Hematopoietic multipotent progenitor cell treated with erythropoietin and hydrocortisone succinate and interleukin-3 and kit ligand, for 6 days (in vitro differentiated cells): ENCODE measurements at places on chromosomes 16 and 17.

- no peak for DNase-seq
Observed at GRCh38 chr17:61161615-61162134, 238.0 kb upstream of the TBX2 start.

GRCh38 chr17:79814127-79814973 lies 17.5 kb upstream of the CBX8 start:
- DNase-seq = no peak

GRCh38 chr16:69013991-69014390 lies 91.5 kb upstream of the HAS3 start:
- DNase-seq = no peak

GRCh38 chr17:50765454-50766221 lies 1.7 kb downstream of the ANKRD40CL start:
- peak; percentile 52 for DNase-seq

DNA sequence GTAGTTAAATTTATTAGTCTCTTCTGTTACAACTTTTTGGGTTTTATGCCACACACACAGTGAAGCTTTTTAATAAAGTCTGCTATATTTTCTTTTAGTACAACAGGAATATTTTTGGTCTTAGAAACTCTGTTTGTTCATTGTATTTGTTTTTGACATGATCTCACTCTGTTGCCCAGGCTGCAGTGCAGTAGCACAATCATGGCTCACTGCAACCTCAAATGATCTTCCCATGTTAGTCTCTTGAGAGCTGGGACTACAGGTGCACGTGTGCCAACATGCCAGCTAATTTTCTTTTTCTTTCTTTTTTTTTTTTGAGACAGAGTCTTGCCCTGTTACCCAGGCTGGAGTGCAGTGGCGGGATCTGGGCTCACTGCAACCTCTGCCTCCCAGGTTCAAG lies 27.1 kb downstream of the PPM1D start:
- DNase-seq = no peak

- DNase-seq = no peak
Observed at GRCh38 chr17:82215972-82216300, 3.3 kb upstream of the CCDC57 start.

DNA sequence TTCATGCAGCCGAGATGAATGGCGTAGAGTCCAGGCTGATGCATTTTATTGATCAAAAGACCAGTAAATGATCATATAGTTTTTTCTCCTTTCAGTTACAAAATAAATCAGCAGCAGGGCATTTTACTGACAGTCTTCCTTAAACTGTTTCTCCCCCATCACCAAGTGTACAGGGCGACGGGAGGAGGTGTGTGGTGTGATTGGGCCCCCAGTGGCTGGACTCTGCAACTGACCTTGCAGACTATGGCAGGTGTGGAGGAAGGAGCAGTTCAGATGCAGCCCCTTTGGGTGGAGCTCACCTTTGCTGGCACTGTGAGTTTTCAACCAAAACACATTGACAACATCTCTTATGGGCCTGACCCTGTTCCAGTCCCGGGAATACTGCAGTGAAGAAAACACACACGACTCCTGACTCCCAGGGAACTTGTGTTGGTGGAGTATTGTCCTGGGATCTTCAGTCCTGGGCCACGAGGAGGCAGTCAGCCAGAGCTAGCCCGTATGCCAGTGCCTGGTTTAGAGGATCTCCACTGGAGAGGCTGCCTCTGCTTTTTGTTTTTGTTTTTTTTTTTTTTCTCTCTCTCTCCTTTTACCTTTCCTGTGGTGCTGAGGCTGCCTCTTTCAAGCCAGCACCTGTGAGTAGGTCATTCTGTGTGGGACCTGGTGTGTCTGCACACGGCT lies 29.8 kb downstream of the KIAA0513 start:
- DNase-seq = no peak

- DNase-seq = no peak
Observed at GRCh38 chr16:4606354-4606753, 8.3 kb downstream of the UBALD1 start.

- DNase-seq = no peak
Observed at GRCh38 chr17:42081516-42082129, 16.6 kb downstream of the ZNF385C start.

DNA sequence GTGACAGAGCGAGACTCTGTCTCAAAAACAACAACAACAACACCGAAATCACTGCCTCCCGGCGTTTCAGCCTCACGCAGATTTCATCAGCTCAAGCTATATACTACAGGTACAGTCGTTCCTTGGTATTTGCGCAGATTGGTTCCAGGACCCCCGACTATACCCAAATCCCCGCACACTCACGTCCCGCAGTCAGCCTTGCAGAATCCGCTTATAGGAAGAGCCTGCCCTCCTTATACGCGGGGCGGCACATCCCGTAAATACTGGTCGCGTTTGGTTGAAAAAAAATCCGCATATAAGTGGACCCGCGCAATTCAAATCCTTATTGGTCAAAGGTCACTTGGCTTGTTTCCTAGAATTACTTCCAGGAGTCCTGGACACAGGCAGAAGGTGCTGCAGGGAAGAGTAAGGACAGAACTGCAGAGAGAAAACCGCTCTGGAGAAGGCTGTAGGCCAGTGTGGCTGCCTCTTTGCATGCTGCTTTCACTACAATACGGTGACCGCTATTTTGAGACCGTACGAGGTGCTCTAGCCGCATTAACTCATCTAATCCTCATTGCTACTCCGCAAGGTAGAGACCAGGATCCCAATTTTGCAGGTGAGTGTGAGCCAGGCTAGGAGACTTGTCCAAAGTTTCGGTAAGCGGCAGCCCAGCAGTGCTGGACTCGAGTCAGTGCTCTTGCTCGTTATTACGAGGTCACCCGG lies 718 bp downstream of the NDUFAB1 start:
- peak; percentile 27 for DNase-seq

DNA sequence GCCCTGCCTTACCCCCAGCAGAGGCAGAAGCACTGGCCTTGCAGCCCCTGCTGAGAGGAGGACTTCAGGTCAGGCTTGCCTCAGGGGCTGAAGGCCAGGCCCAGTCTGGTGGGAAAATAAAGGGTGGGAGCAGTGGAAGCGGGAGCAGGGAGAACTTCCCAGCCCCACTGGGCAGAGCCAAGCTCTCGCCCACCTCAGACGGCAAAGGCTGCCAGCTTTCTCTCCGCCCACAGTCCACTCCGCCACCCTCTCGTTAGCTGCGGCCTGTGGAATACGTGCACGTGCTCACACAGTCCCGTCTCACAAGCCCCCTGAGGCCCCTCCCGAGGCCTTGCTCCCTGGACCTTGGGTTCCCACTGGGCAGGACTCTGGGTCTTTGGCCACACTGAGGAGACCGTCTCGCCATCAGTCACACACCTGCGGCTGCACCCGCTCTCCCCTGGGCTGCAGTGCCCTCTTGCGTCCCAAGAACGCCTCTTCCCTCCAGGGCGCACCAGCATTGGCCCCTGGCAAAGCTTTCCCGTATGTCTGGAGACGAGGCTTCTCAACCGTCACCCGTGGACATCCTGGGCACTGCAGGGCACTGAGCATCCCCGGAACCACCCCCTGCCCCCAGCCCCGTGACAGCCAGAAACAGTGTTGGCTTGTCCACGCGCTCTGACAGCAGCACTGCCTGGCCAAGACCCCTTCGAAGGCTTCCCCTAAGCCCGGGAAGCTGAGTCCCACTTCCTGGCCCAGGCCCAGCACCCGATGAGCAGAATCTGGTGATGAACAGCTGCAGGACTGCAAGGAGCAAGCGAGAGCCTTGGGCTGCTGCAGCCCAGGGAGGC lies 8.3 kb downstream of the MRPL28 start:
- DNase-seq = peak; percentile 90

DNA sequence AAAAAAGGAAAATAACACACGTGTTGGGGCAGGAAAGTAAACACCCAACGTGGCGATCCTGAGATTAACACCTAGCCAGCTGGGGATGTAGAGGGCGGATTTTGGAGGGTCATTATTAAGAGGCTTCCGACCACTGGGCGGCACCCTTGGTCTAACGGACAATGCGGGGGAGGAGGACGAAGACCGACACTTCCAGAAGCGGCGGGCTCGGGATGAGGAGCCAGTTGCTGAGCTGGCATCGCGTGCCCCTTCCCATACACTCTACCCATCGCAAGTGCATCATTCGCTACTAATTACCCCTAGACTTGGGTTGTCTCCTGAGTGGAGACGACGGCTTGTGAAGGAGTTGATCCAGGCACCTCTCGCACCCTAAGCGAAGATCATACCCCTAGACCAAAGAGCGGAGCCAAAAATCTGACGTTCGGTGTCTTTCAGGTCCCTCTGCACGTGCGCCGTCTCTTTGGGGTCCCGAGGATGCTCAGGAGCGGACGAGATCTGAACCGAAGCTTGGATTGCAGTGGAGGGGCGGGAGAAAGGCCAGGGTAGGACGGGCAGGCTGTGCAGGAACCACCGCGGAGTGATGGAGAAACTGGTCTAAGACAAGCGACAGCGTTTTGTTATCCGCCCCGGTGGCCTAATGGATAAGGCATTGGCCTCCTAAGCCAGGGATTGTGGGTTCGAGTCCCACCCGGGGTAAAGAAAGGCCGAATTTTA lies 17.6 kb downstream of the ZNF213 start:
- DNase-seq = peak; percentile 94

GRCh38 chr17:44324571-44325275 lies at the start of gene SLC25A39:
Gene SLC25A39 (minus strand): TSS chr17:44324823. CDS start chr17:44323562, 1,261 bp downstream.
- DNase-seq = peak; percentile 93

DNA sequence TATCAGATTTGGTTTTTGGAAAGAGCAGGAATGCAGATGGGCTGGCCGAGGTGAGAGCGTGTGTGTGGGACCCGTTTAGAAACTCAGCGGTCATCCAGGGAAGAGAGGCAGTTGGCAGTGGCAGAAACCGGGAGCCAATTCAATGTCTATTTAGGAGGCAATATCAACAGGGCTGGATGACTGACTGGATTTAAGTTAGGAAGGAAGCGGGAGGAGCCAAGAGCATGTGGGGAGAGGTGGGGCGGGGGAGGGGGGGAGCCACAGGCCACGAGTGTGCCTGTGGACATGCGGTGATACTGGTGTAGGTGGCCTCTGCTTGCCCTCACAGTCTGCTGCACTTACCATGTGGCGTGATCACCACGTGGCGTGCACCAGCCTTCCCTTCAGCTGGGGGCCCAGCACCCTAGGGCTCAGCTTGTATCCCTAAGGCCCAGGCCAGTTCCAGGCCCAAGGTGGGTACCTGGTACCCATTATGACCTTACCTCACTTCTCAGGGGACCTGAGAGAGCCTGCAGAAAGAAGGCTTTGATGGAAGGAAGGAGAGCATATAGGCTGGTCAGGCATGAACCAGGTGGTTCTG lies 10.8 kb upstream of the TPPP3 start:
- DNase-seq = no peak

DNA sequence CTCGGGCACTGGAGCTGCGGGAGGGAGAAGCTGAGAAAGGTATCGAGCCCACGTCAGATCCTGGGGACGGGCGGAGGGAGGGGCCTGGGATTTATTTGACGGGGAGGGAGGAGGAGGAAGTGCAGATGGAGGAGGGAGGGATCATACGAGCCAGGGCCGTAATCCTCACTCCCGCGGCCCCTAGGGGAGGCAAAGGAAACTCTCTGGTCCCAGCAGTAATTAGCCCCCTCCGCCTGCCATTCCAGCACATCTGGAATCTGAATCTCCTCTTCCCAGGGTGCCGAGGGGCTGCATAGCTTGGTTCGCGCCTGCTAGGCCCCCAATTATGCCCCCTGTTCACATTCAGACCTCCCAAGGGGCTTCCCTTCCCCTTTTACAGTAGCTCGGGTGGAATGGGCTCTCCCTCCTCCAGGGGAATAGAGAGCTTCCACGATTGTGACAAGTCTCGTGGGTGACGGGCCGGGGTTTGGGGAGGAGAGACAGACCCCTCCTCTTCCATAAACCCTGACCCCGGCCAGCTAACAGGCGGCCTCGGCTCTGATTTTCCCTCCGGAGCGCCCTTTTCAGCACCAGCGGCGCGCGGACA lies at the start of gene SEZ6L2:
SEZ6L2 (minus strand) TSS at position 35 of the 586 bp plus-strand sequence. CDS start 531 bp downstream, outside the sequence.
- peak; percentile 76 for DNase-seq

DNA sequence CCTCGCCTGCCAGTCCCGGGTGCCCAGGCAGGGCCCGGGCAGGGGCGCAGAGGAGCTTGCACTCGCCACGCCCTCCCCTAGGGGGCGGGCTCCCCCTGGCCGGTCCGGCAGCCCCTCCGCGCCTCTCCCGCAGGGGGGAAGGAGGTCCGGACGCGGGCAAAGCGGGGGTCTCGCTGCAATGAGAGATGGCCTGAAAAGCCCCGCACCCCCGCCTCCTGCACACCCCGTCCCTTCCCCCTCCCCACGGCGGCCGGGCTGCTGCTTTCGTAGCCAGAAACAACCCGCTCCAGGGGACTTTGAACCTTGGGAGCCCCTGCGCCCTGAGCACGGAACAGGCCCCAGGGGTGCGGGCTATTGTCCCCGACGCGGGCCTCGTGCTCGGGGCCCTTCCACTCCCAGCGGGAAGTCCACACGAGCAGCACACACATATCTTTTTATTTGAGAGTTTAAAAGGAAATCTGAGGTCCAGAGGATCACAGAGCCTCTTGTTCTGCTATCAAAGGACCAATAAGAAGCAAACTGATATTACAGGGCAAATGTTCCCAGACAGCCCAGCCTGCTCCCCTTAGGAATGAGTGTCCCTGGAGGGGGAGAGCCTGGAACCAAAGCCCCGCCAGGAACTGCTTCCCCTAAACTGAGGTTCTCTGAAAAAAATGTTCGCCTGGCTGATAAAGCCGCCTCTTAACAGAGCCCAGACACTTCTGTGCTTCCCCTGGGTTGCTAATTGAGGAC lies 5.8 kb upstream of the CBX4 start:
- DNase-seq = peak; percentile 67

- DNase-seq = peak; percentile 29
Observed at GRCh38 chr16:87648236-87648635, 45.9 kb downstream of the JPH3 start.
